ENCODE measurements at places on chromosomes 6 and 20.

- DNase-seq = no peak
Observed at GRCh38 chr20:57038608-57039440, 227.6 kb downstream of the BMP7 start.

DNA sequence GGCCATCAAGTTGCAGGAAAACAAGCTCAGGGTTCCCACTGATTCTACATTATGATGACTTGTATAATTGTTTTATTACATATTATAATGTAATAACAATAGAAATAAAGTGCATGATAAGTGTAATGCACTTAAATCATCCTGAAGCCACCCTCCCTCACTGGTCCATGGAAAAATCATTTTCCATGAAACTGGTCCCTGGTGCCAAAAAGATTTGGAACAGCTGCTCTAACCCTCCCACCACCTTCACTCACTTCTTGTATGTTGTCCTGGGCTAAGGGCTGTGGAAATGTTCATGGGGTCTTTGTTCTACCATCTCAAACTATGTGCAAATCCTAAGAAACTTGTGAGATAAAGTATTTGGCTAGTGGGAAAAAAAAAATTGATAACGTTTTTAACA lies 133.8 kb downstream of the LRRC1 start:
- DNase-seq = no peak

DNA sequence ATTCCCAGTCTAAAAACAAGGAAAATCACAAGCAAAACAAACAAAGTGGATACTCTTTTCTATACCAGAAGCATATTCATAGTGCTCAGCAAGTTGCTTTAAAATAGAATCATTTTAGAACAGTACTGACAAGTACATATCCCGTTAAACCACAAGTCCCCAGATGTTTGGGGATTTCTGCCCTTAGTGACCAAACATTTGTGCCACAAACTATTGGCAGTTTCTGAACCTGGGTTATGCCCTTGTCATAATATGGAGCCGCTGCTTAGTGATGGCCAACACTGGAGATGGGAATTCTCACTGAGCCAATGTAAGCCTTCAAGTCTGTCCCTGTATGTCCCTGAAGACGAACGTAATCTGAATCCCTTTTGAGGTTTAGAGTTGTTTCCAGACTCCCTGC lies 436.7 kb upstream of the JAG1 start:
- DNase-seq = no peak

DNA sequence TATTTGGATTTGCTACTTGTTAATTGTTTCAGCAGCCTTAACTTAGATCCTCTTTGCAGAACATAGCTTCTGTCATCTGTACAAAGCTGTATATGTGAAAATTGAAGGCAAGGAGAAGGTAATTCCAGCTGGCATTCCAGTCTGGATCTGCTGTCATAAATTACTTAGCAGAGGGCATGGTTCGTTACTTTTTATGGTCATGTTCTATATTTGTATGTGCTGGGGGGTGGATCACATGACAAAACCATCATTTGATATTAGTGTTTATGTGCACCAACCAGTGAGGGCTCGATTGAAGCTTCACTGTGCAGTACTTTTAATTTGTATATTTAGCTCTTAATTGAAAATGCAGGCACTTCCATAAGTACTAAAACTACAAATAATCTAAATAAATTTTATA lies 80.2 kb downstream of the CAP2 start:
- peak; percentile 32 for DNase-seq

DNA sequence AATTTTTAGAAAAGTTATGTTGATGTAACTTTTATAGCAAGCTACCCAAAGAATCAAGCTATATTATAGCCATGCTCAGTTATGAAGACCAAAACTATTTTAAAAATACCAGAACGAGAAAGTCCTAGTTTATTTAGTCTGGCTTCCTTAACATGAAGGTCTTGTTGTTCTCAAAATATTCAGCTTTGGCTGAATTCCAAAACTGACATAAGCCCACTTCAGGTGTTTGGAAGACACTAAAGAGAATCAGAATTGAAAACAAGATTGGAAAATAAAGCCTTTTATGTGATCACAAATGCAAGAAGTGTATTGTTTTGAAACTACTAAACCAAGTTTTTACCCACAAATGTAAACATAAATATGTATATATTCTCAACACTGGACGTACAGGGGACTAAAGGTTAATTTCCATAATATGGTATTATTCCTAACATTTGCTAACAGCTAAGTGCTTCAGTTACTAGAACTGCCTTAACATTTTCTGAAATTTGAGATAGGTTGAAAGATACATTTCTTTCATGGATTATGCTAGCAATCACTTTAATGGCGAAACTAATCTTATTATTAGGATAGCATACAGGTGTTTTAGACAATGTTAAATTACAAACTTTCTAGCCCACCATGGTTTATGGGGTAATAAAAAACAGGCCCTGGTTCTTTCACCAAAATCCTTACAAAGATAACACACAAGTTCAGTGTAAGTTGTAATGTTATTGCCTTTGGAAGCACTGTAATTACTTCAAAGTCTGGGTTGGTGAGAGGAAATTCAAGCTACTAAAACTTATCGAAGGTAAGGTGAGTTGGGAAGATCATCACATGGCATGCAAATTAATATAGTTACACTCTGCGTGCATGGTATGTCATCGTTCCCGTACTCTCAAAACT lies 1.6 kb downstream of the MAP3K5 start:
- DNase-seq = no peak

- peak; percentile 94 for DNase-seq
Observed at GRCh38 chr6:31271641-31272357, at the start of gene HLA-C. TSS of gene HLA-C (minus strand) at chr6:31272092. CDS start at chr6:31272071, 21 bp downstream.

GRCh38 chr6:43532201-43532600 lies 15.3 kb downstream of the POLR1C start:
- no peak for DNase-seq

DNA sequence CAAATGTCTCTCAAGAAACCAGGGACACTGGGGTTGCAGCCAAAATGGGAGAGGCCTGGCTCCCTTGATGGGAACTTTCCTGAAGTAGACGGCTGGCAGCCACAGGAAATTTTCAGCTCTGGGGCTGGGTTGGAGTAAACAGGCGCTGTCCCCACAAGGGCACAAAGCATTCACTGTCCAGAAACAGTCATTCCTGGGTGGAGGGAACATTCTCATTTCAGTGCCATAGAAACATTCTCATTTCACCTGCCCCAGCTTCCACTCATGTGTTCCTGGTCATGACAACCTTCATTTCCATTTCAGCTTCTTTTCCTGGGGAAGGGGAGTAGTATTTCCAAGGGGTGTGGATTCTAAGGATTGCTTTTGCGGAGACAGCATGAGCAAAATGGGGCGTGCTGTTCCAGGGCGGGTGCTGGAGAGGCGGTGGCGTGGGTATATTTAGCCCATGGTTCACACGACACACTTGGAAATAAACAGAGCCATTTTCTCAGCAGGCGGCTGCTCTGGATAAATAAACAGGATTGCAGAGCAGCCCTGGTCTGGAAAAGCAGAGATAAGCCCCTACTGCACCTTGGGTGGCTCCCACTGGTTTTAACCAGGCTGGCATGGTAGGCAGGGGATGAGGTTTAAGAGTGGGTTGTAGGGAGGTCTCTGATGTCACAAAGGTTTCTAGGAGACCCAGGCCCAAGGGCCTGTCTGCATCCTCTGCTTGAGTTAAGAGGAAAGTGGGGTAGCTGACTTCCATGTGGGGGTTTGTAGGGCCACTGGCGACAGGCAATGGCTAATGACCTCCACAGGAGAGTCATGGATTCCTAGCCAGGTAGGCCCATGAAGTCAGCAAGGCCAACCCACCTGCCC lies 32.9 kb downstream of the COX4I2 start:
- DNase-seq = peak; percentile 72

- no peak for DNase-seq
Observed at GRCh38 chr20:37640600-37641561, 52.9 kb upstream of the CTNNBL1 start.

GRCh38 chr6:44009425-44010321 lies 117.6 kb downstream of the MRPL14 start:
- peak; percentile 65 for DNase-seq

- no peak for DNase-seq
Observed at GRCh38 chr6:89589297-89590025, 49.1 kb downstream of the LYRM2 start.

- DNase-seq = no peak
Observed at GRCh38 chr6:14002176-14002947, 77.6 kb downstream of the RNF182 start.

DNA sequence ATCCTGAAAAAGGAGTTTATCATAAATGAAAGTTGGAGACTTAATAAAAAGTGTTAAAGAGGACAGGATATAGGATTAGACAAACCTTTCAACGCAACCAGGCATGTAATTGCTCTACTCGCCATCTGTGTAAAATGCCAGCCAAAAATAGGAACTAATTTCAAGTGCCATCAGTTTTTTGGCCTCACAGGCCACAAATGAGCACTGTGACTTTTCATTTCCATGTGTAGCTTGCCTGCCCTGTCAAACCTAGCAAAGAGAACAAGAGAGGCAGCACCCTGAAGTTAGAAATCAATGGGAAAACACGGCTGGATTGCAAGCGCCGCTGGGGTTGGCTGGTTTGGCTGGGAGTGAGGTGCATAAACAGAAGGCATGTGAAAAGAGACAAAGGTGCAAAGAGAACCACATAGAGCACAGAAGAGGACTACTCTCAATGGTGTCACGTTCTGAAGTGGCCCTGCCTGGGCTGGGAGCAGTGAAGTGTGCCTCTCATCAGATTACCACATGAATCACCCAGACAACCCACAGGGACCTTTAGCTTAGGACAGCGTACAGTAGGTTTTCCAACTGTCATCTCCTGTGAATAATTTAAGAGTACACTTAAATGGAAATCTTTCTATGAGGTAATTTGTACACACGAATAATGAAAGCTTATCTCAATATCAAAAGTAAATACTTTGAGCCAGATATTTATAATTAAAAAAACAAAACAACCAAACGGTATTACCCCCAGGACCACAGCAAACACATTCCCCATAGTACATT lies 78.0 kb upstream of the NHSL1 start:
- DNase-seq = peak; percentile 39

GRCh38 chr6:10314163-10314955 lies 100.5 kb downstream of the TFAP2A start:
- no peak for DNase-seq

DNA sequence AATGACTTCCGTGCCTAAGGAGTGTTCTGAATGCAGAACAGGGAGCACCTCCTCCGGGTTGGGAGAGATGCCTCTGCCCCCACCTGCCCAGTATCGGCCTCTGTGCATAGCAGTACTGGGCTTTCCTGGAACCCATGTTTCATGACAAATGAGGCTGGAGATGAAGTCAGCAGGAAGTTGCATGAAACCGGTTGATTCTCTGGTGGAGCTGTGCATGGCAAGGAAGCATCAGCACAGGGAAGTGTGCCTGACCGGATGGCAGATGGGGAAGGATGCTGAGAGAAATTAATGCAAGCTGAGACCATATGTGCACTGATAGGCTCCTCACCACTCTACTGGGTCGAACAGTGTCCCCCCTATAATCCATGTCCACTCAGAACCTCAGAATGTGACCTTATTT lies 155.5 kb downstream of the CDH26 start:
- no peak for DNase-seq

- DNase-seq = no peak
Observed at GRCh38 chr6:75424618-75425548, 68.7 kb downstream of the FILIP1 start.

- DNase-seq = no peak
Observed at GRCh38 chr6:141734071-141734840, 398.5 kb upstream of the GJE1 start.

DNA sequence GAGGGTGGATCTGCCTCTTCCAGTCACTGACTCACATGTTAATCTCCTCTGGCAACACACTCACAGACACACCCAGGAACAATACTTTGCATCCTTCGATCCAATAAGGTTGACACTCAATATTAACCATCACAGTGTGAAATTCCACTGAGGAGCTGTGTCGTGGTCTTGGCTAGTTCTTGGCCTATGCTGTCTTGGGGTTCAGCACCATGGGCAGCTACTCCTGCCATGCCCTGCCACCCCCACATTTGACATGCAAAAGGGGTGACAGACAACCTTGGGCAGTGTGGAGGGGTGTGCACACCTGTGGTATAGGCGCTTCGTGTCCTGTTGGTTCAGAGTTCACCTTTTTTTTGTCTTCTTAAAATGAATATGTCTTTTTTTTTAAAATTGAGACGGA lies 25.8 kb downstream of the ANKRD6 start:
- DNase-seq = no peak

GRCh38 chr6:344816-345340 lies 46.7 kb upstream of the IRF4 start:
- DNase-seq = no peak

- no peak for DNase-seq
Observed at GRCh38 chr6:137111296-137112066, 62.0 kb downstream of the IL22RA2 start.

DNA sequence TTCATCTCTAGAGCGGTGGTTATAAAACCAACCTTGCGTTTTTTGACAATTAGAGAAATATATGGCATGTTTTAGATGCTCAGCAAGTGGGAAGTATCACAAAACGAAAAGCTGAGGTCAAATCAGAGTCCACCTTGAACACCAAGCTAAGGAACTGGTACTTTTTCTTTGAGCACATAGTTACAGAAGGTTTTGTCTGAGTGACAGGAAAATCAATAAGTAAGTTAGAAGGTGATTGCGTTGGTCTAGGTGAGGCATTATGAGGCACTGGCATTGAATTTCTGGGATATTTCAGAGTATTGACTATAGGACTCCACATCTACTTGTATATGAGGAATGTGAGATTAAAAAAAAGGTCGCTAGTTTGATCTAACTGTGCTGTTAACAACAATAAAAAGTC lies 597 bp upstream of the HINT3 start:
- no peak for DNase-seq

- no peak for DNase-seq
Observed at GRCh38 chr6:43005844-43006243, 7.9 kb downstream of the MEA1 start.

GRCh38 chr6:121201105-121201504 lies 133.2 kb downstream of the TBC1D32 start:
- no peak for DNase-seq

DNA sequence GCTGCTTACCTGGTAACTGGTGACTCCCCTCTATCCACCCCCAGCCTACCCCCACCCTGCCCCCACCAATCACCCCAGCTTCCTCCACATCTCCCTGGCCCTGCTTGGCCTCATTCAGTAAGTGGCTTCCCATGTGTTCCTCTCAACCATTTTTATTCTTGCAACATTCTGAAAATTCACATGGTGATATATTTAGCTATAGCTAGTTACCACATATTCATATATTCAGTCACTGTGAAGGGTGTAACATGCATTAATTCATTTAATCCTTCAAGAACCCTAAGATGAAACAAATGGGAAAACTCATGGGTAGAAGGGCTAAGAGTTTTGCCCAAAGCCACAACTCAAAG lies 95.4 kb upstream of the CEP85L start:
- no peak for DNase-seq

DNA sequence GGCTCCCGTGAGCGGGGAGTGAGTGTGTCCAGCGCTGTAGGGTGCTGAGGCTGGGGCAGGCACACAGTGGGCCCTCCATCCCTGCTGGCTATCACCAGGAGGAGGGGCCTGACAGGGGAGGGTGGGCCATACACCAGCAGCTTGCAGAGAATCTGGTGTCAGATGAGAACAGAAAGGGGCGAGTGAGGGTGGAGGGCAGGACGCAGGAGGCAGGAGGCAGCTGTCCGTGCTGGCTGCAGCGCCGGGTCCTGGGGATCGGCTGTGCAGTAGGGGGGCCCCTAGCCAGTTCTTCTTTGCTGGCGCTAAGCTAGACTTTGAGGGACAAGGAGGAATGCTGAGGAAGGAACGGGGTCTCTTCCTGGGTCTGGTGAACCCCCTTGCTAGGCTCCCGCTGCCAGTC lies 1.6 kb upstream of the CABLES2 start:
- no peak for DNase-seq

All from heart left ventricle (tissue), 16 donors.